ENCODE measurements at places on chromosomes 6 and 20. TPM values are rescaled to one million over a fixed set of nuclear protein-coding genes. Genes with fewer than 3 reads are reported as not detected.
A peak's percentile ranks its signal among the peaks of the same experiment; 100 is the strongest.

BPIFB1 gene
- total RNA-seq, result not detected

LY6G6C gene
- not detected for total RNA-seq

GRCh38 chr6:164097551-164098398, 683.3 kb downstream of the QKI start:
- no peak for DNase-seq

DNA sequence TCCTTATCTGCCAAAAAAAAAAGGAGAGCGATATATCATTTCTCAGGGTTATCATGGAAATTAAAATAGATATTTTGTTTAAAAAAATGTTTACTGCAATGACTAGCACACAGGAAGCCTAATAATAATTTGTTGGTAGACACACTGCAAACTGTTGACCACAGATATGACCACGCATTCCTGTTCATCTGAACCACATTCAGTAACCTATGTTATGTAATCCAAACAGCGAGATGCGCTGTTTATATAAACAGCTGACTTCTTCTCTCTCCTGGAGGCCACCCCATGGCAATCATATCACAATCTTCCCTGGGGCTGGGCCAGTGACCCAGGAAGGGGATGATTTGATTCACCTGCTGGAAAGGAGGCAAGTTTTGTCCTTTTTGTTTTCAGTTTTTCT, 129.3 kb upstream of the UST start:
- DNase-seq, result peak; percentile 56

DNA sequence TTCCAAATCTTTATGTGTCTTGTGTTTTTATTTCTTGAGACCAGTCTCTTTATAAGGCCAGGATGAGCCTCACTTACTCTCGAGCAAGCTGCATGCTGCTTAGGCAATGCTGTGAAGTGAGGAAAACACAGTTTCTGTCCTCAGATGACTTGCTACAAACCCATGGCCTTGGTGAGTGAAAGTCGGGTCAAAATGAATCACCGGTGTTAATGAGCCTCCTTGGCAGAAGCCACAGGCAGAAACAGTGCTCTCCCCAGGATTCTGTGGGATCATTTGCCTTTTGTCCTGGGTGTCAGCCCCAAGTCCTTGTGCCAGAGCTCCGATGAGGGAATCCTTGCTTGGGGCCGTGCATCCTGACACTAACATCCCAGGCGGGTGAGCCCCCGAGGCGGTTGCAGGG, 482.5 kb downstream of the QKI start:
- DNase-seq, result peak; percentile 53

DNA sequence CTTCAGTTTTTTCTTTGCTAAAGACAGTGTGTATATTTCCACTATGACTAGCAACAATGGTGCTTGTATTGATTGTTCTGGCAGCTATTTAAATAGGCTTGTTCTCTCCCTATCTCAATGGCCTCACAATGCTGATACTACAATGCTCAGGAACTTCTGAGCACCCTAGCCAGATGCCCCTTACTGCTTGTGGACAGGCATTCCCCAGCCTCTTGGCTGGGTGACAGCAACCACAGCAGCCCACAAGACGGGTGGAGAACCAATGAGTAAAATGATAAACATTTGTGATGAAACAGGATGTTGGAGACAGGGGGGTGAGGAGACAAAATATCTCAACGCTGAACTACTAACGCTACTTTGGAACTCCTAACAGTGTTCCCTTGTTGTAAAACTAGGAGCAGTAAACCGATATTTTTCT, 42.3 kb downstream of the HIVEP2 start:
- peak; percentile 99 for DNase-seq

DNA sequence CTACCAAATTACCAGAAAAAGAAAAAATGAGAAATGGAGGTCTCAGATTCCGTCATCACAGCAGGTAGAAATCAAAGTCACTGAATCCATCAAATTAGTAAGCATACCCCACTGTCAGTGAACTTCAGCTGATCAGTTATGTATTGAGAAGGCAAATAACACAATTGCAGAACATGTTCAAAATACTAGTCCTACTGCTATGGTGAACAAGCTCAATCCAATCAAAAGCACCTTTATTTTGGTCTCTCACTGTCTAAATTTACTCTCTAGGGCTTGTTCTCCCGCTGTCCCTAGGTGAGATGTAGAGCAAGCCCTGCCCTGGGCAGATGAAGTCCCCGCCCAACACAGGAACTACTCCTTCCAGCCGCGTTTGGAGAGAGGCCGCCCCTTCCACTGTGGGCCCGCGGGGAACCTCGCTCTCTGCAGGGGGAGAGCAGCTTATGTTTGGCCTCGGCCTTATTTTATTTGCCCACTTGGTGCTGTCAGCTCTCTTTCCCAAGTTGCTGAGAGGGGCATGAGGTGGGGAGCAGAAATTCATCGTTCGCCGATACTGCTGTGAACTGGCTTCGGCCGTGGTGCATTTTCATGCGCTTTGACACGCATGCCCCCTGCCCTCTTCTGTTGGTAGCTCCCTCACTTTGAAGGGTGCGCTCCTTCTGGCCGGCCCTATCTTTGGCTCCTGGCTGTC, 14.3 kb upstream of the MAP1LC3A start:
- DNase-seq, result no peak

DNA sequence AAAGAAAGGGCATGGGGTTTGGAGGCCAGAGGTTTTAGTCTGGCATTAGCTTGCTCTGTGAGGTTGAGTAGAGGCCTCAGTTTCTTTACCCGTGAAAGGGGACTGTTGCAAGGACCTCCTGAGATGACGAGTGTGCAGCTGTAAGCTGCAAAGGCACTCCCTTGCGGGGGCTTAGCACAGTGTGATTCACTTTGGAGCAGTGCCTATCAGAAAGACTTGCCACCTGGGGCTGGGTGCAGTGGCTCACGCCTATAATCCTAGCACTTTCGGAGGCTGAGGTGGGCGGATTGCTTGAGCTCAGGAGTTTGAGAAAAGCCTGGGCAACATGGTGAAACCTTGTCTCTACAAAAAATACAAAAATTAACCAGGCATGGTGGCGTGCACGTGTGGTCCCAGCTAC, 7.5 kb upstream of the BAK1 start:
- DNase-seq, result no peak

- DNase-seq, result no peak
These were observed 8.9 kb downstream of the FARS2 start for GRCh38 chr6:5270093-5270680.

DNA sequence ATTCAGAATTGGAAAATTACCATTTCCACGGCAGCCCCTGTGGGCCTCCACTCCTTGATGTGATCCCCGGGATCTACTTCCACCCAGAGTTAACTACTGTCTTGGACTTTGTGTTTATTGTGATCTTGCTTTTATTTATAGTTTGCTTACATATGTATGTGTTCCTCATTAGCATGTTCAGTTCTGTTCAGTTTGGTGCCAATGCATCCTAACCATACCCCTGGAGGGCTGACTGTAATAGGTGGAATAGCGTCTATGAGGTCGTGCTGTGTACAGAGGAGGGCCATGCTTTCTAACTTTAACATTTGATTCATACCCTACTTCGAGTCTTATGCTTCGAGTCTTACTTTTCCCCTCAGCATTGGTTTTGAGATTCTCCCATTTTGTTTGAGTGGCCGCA, 104.3 kb upstream of the SLC24A3 start:
- DNase-seq, result no peak

DNA sequence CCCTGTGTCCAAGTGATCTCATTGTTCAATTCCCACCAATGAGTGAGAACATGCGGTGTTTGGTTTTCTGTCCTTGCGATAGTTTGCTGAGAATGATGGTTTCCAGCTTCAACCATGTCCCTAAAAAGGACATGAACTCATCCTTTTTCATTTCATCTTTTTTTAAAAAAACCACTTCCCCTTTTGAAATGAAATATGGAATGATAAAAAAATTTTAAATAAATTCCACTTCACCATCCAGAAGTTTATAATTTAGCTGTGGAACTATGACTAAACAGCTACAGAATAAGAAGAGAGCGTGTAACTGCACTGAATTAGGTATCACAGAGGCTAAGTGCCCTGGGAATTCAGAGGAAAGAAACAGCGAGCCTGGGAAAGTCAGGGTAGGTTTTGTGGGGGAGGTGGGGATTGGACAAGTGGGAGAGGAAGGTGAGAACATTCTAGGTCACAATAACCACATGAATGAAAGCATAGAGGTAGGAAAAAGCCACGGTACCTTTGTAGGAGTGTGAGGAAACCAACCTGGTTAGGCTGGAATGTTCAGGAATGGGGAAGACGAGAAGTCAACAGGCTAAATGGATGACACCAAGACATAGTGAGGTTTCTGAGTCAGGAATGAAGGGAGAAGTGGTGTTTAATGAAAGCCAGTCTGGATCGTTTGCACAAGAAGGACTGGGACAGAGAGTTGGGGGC, 11.0 kb downstream of the TRIM10 start:
- no peak for DNase-seq

DNA sequence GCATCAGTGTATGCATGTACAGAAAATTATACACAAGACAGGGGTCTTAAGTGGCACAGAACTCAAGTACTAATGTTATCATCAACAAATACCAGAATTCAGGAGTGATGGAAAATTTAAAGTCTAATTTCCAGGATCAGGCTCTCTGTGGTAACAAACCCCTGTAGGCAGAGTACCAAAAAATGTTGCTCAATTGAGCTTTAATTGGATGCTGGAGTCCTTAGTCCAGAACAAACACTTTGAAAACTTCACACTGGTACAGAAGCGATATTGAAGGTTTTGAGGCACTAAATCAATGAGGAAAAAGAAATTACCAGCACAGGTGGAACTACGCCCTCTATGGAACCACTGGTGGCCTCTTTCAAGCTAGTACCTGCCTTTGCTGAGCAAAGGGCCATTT, 113.1 kb downstream of the FOXC1 start:
- DNase-seq, result no peak

DNA sequence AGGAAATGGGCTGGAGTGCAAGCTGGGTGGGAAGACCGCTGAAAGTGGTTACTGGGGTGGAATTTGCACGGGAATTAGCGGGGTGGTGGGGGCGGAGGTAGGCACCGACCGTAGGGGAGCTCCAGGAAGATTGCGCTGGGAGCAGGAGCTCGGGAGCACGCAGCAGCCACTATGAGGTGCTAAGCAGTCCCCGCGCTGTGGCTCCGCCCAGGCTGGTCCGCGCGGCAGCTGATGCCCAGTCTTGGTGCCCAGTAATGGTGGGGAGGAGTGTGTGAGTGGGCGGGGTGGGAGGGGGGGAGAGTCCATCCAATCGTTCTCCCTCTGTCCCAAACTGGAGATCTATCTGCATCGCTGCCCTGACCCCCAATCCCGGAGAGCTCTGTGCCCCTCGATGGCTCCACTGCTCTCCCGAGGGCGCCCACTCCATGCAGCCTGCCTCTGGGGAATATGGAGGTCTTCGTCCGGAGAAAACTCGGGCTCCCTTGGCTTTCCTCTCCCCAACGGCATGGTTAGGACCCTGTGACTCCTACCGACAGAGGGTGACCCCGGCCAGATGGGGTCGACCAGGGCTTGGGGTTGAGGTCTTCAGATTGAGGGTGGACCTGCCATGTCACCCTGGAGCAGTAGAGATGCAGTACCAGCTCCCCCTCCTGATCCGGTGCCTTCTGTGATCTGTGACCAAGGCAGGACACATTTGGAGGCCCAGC, 5.3 kb downstream of the TP53TG5 start:
- DNase-seq, result peak; percentile 69

Data from myocyte (in vitro differentiated cells).